ENCODE measurements at places on chromosomes 12 and 14.

- DNase-seq: no peak
These were observed 124.6 kb downstream of the ETV6 start for GRCh38 chr12:11773889-11774677.

GRCh38 chr12:4979737-4980136 is 63.9 kb upstream of the KCNA5 start:
- DNase-seq: no peak

DNA sequence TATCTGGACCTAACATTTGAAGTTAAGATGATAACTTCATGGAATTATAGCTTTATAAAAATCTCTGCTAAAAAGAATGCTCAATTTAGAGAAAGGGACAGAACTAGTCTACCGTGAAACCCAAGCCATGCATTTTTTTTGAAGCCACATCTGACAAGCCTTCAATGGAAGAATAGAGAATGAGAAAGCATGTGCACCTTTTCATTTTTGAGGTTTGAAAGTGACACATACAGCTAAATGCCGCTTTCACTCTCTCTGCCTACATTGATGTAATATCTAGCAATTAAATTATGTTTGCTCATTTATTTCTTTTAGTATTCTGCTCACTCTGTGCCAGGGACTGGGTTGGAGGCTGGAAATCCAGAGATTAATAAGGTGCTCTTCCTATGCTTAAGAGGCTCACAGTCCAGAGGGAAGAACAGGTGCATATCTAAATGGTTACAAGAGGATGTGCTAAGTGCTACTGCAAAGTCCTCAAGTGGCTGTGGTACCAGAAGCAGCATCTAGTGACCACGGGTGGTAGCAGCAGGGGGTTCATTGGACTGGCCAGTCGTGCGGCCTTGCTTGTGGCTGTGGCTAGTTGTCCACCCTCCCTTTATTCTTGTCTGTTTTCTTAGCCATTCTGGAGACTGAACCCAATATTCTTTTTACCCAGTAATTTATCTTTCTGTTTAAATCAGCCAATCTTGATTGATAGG is 60.4 kb downstream of the PPP1R36 start:
- no peak for DNase-seq

DNA sequence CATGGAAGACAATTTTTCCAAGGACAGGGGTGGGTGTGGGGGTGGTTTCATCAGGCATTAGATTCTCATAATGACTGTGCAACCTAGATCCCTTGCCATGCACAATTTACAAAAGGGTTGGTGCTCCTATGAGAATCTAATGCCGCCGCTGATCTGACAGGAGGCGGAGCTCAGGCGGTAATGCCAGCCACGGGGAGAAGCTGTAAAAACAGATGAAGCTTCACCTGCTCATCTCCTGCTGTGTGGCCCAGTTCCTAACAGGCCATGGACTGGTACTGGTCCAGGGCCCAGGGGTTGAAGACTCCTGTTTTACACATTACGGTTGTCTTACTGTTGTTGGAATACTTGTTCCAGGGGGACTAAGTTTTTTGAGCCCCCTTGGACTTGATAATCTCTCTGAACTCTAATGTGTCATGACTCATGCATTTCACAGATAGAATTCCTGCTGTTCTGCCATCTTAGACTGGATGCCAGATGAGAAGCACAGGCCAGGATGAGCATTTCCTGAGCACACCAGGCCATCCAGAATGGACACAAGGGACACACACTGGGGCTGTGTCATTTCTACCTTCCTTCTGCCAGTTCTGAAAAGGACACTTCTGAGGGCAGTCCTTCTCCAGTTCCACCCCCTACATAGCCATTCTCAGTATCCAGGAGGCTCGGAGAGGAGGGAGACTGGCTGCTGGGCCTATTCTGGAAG is 5.8 kb downstream of the PLEKHD1 start:
- no peak for DNase-seq

DNA sequence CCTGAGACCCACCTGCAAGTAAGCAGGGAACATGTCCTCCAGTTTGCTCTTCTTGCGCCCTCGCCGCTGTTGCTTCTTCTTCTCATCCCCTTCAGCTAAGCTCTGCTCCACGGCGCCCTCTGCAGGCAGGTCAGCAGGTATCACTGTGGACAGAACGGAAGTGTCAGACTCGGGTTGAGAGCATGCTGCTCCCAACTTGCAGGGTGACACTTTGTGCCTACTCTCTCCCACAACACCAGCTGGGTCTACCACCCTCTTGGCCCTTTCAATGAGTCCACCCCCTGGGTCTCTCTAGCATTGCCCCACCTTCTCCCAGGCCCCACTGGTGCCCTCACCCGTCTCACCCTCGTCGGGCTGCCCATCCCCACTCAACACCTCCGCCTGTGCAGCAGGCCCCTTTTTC is 16.7 kb downstream of the KMT2D start:
- DNase-seq: no peak

- DNase-seq: no peak
These were observed 90.6 kb upstream of the RTL1 start for GRCh38 chr14:100994082-100994481.

GRCh38 chr12:93022603-93023340 is 93.7 kb upstream of the EEA1 start:
- DNase-seq: no peak

DNA sequence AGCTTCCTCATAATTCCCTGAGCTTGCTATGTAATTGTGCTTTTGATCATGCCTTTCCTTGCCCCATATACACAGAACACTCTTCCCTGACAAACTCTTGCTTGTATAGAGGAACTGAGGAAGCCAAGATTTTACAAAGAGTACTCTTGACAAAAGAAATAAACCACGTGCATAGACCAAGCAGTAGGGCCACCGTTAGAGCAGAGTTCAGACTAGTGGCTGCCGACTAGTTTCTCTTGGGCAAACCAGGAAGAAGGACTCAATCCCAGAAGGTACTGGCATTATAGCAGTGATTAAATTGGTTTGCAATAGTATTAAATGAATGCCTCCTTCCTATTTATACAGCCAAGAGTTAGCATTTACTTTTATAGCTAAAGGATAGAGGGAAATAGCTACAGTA is 146.1 kb downstream of the RAD51B start:
- no peak for DNase-seq

DNA sequence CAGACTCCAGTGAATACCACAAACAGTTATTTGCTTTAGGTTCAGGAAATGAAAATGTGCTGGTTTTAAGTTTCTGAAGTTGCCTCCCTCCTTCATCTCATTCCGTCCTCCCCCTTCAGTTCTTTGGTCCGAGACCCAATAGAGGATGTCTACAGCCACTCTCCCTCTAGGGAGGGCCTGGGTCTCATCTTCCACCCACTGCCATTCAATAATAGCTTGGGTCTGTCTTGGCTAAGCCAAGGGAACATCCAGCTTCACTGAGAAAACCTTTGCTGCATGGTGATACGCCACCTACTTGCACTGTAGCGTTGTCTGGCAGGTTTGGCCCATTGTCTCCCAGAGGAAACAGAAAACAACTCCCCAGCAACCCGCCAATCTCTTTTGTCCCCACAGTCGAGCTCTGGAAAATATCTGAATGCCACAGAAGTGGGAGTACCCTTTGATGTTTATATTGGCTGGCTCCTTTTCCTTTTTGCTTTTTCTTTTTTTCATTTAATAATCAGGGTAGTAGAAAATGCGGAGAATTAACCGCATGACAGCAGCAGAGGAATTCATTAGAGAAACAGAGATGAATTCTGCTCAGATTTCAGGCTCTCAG is 380.1 kb downstream of the RAD51B start:
- DNase-seq: no peak

GRCh38 chr12:131911851-131912477 is 17.1 kb upstream of the PUS1 start:
- no peak for DNase-seq

- DNase-seq: peak; percentile 81
These were observed 59.3 kb upstream of the CCDC91 start for GRCh38 chr12:28130625-28131598.

GRCh38 chr12:72966684-72967083 is 694.5 kb downstream of the TRHDE start:
- no peak for DNase-seq
